ENCODE measurements at places on chromosomes 6 and 20.

- no peak for DNase-seq
Measured at GRCh38 chr6:6736791-6737654, 148.5 kb downstream of the LY86 start.

DNA sequence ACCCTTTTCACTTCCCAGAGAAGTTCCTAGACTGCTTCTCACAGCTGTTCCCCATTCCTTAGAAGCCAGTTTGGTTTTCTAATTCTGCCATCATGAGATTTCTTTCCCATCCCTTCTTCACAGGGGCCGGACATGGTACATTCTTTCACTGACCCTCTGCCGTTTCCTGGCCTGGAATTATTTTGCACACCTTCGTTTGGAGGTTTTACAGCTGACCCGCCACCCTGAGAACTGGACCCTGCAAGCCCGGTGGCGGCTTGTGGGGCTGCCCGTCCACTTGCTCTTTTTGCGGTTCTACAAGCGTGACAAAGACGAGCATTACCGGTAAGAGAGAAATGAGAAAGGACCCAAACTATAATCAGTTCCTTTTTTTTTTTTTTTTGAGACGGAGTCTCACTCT is 4.2 kb downstream of the C6orf136 start:
- DNase-seq, result no peak

- DNase-seq, result no peak
Measured at GRCh38 chr6:119226089-119226488, 123.5 kb downstream of the MAN1A1 start.

DNA sequence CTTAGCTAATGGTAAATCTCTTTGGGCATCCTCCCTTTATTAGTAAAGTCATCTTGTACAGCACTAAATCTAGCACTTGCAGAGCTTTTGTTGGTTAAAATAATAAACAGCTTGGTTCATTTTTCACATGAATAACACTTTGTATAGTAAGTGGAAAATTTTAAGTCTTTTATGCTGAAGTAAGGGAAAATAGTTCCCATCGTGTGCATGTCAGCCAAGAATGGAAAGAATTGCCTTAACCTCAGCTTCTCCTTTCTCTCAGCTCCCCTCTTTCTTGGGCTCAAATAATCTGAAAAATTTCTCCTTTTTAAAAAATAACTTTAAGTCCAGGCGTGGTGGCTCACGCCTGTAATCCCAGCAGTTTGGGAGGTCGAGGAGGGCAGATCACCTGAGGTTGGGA is 16.6 kb downstream of the SNRPC start:
- DNase-seq, result no peak

DNA sequence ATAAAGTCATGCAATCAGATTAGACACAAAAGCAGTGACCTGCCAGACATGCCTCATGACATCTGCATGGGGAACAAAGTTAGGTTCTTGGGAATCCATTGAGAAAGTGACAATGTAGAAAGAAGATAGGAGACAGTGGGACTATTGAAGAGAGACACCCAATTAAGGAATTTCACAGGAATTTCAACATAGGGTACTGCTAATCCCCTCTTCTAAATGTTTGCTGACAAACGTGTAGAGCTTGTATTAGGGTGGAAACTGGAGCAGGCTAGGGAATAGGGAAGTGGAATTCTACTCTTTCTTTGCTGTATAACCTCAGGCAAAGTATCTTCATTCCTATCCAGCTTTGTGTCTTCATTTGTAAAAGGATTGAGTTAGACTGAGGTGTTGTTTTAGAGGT is 409.4 kb upstream of the SASH1 start:
- DNase-seq, result no peak

DNA sequence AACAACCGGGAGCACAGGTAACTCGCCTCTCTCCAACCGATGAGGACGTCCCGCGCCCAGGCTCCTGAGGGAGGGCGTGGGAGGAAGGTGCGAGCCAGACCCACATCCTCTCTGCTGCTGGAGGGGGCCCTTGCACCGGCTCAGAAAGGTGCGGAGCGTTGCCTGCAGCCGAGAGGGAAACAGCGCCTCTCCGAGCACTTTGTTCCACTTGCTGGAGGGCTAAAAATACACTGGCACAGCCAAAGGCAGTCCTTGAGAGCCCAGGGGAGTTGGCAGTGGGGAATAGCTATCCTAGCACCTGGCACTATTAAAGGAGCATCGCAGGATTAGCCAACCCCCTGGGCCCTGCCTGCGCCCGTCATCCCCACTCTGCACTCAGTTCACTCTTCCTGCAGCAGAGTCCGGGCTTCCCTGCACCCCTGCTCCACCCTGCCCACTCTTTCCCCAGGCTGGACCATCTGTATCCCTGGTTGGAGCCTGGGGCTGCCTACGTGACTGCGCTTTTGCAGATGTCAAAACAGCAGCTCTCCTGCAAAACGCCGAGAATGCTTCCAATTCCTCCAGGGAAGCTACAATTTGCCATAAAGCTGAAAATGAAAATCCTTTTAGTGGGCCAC is 108.9 kb downstream of the SNX5 start:
- no peak for DNase-seq

- DNase-seq, result no peak
Measured at GRCh38 chr6:13544454-13545186, 29.8 kb upstream of the SIRT5 start.

DNA sequence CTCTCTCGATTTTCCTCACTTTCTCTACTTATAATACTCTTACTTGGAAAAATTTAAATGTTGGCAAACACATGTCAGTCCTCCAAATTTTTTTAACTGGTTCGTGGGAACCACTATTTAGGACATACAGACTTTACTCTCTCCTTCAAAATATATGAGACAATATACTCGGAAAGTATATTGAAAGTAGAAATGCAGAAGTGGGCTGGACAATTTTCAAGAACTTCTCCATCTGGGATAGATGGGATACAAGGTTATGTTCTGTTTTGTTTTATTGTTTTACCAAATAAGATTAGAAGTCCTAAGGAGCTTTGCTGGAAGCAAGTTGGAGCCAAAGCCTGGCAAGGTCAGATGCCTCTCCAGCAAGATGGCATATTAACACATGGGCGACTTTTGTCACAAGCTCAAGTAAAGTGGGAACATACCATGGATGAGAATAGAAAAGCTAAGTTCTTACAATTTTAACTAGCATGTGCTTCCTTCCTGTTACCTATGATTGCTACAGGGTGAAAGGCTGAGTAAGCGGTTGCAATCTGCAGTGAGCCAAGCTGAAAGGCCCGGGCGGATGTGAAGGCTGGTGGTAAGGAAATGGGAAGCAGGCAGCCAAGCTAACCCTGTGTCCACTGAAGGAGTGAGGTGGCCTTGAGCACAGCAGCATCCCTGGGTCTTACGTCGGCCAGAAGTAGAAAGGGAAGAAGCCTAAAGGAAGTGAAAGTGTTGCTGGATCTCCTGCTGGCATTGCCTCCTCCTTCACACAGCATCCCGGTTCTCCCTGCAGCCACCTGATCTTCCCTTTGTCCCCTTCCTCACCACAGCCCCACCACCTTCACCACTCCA is 7.1 kb downstream of the MAP3K5 start:
- DNase-seq, result no peak

GRCh38 chr6:18497006-18497405 is 109.9 kb downstream of the RNF144B start:
- no peak for DNase-seq

- no peak for DNase-seq
Measured at GRCh38 chr6:167799033-167799821, 27.5 kb upstream of the AFDN start.

GRCh38 chr20:53776858-53777257 is 183.2 kb upstream of the ZNF217 start:
- no peak for DNase-seq

DNA sequence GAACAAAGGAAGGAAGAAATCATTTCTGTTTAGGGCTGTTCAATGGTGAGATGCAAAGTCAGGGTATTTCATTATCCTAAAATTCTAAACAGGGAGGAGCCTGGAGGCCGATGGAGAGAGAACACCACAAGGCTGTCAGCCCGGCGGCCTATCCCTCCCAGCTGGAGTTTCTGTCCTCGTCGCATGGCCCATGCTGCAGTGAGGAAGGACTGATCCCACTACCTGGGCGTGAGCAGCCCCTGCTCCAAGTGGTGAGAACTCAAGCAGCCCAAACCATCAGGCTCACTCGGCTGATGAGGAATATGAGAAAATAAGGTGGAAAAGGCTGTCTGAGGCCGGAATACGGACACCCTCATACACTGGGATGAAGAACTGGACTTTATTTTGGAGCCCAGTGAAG is 30.8 kb downstream of the DIDO1 start:
- no peak for DNase-seq

GRCh38 chr6:146598772-146599405 is at the start of gene ADGB:
Gene ADGB, plus strand, starts transcription at chr6:146598972. Its CDS starts 69 bp downstream, at chr6:146599041.
- DNase-seq, result no peak

DNA sequence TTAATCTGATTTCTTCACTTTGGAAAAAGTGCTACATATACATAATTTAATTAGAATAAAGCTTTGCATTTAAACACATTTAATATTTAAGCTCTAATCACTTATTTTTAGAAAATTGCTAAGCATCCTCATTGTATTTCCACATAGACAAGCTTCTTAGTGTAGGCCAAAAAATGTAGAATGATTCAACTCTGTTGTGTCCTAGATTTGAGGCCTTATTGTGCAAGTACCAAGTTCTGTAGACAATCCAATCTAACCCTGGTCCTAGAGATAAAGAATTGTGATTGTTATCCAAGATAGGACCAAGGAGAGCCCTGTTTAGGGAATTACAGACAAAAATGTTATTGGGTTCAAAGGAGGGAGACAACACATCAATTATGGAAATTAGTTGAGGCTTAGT is 27.6 kb downstream of the MRAP2 start:
- DNase-seq, result no peak

GRCh38 chr6:1916334-1917070 is 306.8 kb downstream of the FOXC1 start:
- no peak for DNase-seq

Measured in activated CD8-positive, alpha-beta memory T cell treated with anti-CD3 and anti-CD28 coated beads for 4 hours (primary cell).